ENCODE measurements at places on chromosomes 13 and 19.

GRCh38 chr13:44293374-44293773, 80.2 kb upstream of the SERP2 start:
- DNase-seq, result no peak

DNA sequence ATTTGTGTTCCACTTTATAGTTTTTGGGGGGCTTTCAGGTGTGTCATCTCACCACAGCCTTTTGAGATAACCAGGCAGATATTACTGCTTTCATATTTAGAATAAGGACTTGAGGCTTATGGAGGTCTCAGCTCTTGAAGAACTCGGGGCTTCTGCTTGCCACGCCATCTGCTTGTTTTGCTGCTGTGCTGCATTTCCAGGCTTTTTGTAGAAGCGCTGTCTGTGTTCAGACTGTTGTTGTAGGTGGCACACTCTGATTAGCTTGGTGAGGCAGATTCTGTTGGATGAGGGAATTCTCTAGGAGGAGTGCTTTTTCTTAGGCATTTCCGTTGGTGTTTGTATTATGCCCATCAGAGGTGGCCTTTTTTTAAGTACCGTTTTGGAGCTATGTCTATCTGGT, 57.2 kb downstream of the WASF3 start:
- DNase-seq, result no peak

DNA sequence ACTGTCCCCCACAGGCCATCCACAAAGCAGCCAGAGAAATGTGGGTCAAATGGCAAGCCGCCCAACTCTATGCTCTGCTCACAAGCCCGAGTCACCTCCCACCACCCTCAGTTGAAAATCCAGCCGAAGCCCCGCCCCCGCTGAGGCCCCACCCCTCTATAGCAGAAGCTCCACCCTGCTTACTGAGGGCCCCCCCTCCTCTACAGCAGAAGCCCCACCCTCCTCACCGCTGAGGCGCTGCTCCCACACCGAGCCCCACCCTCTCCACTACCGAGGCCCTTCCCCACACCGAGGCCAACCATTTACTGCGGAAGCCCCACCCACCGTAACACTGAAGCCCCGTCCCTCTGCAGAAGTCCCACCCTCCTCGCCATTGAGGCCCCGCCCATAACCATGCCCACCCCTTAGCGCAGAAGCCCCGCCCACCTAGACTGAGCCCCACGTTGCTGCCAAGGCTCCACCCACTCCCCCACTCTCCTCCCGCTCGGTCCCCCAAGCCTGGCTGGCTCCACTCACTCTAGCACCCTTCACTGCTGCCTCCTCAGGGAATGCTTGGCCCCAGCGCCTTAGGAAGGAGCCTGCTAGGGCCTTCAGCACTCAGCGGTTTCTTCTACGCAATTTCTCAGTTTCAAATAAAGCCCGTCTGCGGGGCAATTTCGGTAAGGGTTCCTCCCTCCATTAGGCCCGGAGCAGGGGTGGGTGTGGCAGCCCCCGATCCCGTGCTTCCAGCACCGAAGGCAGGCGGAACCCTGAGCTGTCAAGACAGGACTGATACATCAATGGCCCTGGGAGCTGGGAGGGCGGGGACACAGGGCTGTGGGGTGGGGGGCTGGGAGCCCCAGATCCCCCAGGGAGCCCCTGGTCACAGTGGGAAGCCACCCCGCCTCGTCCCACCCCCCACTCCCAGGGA, 9.0 kb upstream of the MYDGF start:
- DNase-seq, result no peak

- DNase-seq, result no peak
Observed at GRCh38 chr19:31538879-31539278, 189.6 kb upstream of the TSHZ3 start.

- no peak for DNase-seq
Observed at GRCh38 chr19:47418692-47419029, 666 bp downstream of the MEIS3 start.

- no peak for DNase-seq
Observed at GRCh38 chr13:65343898-65344663, 1886.1 kb downstream of the PCDH9 start.

- no peak for DNase-seq
Observed at GRCh38 chr19:6802336-6803035, 30.0 kb downstream of the VAV1 start.

- no peak for DNase-seq
Observed at GRCh38 chr19:45499196-45500180, 1.2 kb downstream of the PPM1N start.

All from anterior cingulate cortex (tissue), 58 donors.